Stimulated activated CD8-positive, alpha-beta memory T cell treated with anti-CD3 and anti-CD28 coated beads, Interleukin-15, amount 100 ng/mL, for 48 hours (primary cell): ENCODE measurements at places on chromosomes 4 and X.

- DNase-seq, result no peak
Observed at GRCh38 chrX:110341189-110342035, 17.2 kb upstream of the RTL9 start.

- DNase-seq, result no peak
Observed at GRCh38 chrX:9937761-9938160, 29.4 kb upstream of the CLDN34 start.

GRCh38 chr4:150960818-150961217, 54.3 kb downstream of the LRBA start:
- DNase-seq, result no peak

DNA sequence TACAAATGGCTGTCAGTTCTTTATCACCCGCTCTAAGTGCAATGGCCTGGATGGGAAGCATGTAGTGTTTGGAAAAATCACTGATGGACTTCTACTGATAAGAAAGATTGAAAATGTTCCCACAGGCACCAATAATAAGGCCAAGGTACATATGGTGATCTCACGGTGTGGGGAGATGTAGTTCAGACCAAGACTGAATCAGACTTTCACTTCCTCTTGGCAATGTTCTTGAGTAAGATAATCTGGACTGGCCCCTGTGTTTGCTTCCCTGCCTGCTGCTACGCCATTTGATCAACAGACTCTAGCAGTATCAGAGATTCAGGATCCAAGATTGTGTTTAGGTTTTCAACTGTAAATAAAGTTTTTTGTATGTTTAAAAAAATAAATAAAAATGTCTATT, 682.2 kb upstream of the AMOT start:
- DNase-seq, result no peak

DNA sequence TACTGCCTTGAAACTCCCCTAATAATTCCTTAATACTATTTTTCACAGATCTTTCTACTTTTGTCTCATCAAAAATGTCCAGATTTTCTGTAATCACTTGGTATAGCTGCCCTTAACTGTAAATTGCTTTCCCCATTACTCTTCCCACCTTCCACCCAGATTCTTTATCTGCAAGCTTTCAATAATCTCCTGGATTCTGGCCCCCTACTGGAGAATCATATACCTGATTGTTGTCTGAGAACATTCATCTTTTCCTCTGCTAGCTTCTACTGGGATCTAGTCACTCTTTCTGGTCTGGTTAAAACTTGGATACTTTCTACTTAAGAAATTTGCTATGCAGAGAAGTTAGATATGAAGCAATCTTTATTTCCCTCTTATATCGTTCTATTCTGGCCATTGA, 552.6 kb downstream of the PCDH19 start:
- no peak for DNase-seq

GRCh38 chr4:168092176-168092712, at the start of gene ANXA10:
ANXA10 (plus strand) TSS chr4:168092537; CDS start chr4:168092701, 164 bp downstream.
- DNase-seq, result no peak

- DNase-seq, result no peak
Observed at GRCh38 chr4:55507612-55508011, 39.1 kb downstream of the CLOCK start.

DNA sequence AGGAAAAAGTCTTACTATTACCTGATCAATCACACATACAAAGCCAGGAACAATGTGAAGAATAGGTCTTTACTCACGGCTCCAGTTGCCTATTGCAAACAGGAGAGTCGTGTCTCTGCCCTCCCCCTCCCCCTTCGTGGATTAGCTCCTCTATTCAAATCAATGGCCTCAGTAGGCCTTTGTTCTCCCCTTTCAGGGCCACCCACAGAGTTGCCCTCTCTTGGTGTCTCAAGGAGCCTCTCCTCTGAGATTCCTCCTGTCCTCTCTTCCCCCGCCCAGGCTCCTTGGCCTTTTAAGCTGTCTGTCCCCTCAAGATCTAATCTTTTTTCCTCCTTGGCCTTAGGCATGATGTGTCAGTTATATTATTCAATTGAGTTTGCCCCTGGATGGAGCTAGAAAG, 107.2 kb upstream of the NALF2 start:
- no peak for DNase-seq

- DNase-seq, result no peak
Observed at GRCh38 chr4:176499518-176499917, 179.8 kb downstream of the SPCS3 start.

- no peak for DNase-seq
Observed at GRCh38 chr4:131488772-131489171, 1660.3 kb upstream of the PCDH10 start.

GRCh38 chr4:6043188-6043587, 25.0 kb upstream of the C4orf50 start:
- no peak for DNase-seq

- DNase-seq, result no peak
Observed at GRCh38 chr4:11495291-11495690, 66.6 kb upstream of the HS3ST1 start.

DNA sequence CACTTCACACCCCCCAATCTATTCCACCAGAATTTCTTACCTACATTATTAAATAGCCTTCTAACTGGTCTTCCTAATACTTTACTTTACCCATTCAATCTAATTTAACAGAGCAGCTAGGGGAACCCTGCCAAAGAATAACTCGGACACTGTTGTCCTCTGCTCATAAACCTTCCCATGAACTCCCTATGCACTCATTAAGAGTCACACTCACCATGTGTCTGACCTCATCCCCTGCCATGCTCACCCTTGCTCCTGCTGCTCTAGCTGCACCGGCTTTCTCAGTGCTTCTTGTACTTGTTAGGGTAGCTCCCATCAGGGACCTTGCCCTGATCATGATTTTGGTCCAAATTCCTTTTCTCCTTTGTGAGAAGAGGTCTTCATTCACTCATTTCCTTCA, 54.6 kb upstream of the GUCY1A1 start:
- DNase-seq, result no peak

DNA sequence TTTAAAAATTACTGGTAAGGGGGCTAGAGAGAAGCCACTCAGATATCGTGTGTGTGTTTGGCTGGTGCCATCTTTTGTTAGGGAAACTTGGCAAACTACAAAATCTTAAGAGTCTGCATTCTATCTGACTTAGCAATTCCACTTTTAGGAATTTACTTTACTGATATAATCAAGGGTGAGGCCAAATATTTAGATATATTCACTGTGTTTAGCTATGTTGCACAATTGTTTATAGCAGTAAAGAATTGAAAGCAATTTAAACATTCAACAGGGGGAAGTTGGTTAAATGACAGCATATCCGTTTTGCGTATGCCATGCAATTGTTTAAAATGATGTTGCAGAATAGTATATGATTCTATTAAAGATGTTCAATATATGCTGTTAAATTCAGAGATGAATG, 6.4 kb upstream of the HERC3 start:
- DNase-seq, result no peak

DNA sequence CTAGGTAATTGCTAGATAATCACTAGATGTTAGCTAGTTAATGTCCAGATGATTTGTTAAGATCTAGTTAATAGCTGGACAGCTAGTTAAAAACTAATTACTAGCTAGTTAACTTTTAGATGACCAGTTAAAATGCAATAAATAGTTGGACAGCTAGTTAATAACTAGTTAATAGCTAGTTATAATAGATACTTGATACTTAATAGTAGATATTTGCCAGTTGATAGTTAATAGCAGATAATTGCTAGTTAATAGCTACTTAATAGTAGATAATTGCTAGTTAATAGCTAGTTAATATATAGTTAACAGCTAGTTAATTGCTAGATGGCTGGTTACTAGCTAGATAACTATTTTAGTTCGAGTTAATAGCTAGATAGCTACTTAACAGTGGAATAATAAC, 631.4 kb upstream of the CT83 start:
- no peak for DNase-seq

GRCh38 chr4:127251423-127251822, 381.3 kb upstream of the INTU start:
- no peak for DNase-seq

DNA sequence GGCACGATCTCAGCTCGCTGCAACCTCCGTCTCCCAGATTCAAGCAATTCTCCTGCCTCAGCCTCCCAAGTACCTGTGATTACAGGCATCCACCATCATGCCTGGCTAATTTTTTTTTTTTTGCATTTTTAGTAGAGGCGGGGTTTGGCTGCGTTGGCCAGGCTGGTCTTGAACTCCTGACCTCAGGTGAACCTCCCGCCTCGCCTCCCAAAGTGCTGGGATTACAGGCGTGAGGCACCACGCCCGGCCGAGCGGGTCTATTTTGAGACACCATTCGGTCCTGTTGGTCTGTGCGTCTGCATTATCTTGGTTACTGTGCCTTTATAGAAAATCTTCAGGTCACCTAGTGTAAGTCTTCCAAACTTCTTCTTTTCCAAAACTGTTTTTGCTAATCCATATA, 21.7 kb upstream of the RGS12 start:
- no peak for DNase-seq

GRCh38 chr4:41257257-41257901, 651 bp downstream of the UCHL1 start:
- DNase-seq, result no peak

GRCh38 chr4:3268395-3269104, 19.6 kb downstream of the MSANTD1 start:
- no peak for DNase-seq

DNA sequence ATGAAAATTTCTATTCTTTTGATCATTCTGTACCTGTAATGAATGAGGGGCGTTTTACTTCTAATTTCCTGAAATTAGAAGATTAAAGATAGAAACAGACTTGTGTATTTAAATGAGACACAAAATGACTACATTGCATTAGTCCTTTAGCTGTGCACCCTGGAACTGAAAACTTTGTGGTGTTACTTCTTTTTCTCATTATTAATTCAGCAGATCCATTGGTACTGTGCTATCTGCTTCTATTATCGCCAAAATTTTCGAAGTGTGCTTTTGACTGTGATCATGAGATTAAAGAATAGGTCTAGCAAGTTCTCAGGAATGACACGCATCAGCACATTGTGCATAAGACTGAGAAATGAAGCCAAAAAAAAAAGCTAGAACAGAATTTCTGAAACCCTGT, 1938.9 kb upstream of the TENM3 start:
- DNase-seq, result no peak

GRCh38 chrX:118347736-118348135, 1.8 kb downstream of the WDR44 start:
- no peak for DNase-seq

GRCh38 chrX:38805432-38806389, 4.5 kb downstream of the MID1IP1 start:
- peak; percentile 42 for DNase-seq

DNA sequence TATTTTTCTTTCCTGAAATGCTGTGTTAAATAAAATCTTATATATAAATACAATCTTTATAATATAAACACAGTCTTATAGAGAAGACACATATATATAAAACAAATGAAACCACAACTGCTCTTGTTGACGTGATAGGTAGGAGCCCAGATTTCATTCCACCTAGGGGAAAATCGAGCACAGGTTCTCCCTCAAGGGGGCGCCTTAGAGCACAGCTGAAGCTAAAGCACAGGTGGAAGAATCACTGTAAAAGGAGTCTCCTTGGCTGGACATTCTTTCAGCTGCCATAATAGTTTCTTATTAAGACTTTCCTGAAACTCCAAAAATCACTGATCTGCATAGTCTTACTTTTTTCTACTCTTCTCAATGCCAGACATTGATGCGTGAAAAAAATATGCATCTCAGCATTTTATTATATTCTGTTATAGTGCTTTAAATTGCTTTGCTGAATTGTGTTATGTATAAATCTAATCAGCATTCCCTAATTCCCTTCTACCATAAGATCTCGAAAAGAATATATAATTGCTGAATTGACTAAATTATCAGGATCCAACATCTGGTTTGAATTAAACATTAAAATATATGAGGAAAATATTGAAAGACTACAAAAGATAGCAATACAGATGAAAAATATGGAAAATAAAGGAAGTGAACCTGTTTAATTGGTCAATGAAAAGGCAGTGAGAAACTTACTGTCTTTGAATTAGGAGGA, 25.5 kb upstream of the RXFP1 start:
- DNase-seq, result no peak

- no peak for DNase-seq
Observed at GRCh38 chrX:19611636-19612376, 96.5 kb upstream of the MAP3K15 start.

DNA sequence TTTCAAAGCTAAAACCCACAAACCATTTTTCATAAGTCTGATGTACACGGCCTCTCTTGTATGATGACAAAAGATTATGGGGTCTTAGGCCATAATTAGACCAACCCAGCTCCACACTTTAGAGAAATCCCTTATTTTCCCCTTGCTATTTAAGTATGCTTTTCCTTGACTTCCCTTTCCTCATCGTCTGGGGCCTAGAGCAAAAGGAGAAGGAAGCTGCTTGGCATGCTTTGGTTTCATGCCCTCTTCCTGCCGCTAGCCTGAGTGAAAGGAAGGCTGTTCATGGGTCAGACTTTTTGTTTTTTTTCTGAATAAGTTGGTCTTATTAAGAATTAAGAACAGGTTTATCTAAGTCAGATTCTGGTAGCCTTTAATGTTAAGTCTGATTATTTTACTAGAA, 10.6 kb upstream of the RASGEF1B start:
- no peak for DNase-seq

- DNase-seq, result no peak
Observed at GRCh38 chrX:144586756-144587155, 660.5 kb upstream of the SPANXN1 start.

DNA sequence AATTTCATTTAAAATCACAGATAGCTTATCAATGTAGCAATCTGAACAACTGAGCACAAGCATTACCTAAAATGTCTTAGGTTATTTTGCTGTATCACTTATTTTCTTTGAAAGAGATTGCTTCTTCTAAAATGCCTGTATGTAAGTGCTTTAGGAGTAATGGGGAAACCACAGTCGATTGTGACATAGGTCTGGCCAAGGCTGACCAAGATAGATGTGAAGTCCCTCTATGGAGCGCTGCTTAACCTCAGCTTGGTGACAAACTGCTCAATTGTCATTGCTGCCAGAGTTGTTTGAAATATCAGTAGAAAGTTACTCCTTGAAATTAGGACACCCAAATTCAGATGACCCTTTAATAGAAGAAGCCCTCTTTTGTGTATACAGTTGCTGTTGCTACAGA, 401.9 kb upstream of the NDST4 start:
- no peak for DNase-seq

DNA sequence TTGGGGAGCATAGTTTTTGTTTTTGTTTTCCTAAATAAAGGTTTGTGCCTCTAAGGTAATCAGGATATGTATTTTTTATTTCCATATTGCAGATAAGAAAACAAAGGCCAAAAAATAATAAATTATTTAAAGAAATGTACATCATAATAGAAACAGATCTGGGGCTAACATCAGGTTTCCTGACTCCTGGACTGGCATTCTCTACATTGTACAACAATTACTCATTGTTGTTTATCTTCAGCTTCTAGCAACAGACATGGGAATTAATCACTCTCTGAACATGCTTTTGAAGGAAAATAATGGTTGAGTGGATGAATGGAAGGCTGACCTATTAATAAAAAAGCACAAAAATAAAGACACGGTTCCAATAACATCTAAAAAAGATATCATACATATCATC, 146.2 kb downstream of the KCNIP4 start:
- DNase-seq, result no peak

DNA sequence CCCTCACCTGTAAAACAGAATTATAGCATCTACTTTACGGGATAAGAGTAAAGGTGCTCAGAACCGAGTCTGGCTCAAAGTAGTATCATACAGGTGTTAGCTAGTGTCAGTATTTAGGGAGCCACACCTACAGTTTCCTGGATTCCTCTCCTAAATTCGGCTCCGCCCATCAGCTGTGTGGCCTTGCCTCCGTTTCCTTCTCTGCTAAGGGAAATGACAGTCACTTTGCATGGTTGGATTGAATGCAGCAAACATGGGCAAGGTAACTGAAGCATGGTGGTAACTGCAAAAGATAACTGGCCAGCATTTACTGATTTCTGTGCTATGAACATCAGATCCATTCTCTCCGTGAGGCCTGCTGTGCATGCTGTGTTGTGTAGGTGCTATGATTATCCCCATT, 2.8 kb downstream of the PPP1R3F start:
- DNase-seq, result no peak
